ENCODE measurements at places on chromosomes 1 and 21.

DNA sequence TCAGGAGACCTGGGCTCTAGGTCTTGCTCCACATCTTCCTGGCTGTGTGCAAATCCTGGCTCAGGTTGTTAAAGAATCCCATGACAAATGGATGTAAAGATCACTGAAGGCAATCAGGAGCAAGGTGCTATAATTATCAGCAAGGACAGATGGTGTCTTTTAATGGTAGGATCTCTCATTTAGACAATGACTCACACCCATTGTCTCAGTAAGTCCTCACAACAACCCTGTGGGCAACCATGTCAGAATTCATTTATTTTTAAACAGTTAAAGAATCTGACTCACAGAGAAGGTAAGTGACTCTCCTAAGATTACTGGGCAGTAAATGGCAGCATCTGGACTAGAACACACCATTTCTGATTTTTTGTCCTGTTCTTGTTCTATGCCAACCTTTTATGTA is 32.8 kb downstream of the RNASEL start:
- DNase-seq = no peak

DNA sequence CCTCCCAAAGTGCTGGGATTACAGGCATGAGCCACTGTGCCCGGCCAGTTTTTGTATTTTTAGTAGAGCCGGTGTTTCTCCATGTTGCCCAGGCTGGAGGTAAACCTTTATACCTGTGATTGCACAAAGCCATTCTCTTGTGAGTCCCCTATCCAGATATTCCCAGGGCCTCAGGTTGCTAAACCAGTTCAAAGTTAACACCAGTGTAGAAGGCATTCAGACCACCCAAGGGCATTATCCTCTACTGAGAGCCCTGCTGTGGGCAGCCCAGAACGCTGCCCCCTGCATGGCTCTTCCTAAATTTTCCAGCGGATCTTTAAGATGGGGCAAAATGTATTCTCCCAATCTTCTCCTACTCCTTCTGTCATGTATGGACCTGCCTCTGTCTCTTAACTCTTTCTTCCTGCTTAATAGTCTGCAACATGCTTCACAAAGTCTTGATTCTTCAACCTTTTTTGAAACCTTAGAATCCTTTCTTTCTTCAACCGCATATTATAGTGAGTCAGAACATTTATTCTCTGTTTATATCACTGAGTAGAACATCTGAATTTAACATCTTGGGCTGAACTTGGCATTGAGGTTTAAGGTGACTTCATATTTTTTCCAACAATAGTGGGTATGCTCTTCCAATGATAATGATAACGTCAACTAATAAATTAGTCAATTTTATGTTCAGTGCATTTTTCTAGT is 36.0 kb downstream of the UBE4B start:
- no peak for DNase-seq

DNA sequence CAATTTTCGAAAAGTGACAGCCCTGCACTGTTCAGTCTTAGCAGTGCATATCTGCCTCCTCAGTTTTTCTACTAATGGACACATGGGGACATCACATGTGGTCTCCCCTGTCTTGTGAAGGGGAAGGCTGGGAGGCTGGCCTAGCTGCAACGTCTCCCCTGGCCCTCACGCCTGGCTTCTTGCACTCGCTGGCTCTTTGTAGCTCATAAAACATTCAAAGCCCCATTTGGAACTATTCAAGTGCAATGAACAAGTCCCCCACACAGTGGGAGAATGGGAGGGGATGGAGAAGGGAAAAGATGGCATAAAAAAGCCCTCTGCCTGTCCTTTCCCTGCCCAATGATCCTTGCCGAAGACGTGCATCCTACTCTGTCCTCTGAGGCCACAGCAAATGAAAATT is 73.6 kb downstream of the PGBD5 start:
- DNase-seq = no peak

- no peak for DNase-seq
These were observed 154.9 kb downstream of the RERE start for GRCh38 chr1:8662380-8663072.

DNA sequence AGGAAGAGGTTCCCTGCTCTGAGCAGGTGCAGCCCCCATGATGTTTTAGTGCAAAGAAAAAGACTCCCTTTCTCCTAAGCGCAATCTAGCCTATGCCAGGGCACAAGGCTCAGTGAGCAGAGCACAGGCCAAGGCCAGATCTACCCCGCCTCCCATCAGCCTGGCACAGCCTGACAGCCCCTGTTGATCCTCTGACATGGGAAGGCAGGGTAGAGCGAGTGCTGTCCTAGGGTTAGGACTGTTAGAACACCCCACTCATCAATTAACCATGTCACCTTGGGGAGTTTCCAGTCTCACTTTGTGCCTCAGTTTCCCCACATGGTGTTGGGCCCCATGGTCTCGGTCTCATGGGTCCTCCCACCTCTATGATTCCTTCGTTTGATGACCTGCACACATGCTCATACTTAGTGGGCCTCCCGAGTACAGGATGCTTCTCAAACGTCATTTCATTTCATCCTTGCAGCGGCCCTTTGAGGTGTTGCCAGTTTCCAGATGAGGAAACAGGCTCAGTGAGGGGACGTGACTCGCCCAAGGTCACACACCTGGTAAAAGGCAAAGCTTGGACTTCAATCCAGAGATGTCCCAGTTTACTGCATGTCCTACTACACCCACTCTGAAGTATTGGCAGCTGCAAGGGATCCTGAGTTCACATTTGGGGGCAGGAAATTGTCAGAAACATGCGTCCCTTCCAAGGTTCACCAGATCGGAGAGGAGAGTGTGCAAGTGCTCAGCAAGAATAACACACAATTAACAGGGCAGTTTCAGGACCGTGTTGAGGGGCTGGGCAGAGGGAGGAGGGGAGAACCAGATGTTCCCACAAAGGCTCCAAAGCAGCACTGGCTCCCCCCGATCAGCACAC is 213.3 kb downstream of the TRABD2B start:
- no peak for DNase-seq

DNA sequence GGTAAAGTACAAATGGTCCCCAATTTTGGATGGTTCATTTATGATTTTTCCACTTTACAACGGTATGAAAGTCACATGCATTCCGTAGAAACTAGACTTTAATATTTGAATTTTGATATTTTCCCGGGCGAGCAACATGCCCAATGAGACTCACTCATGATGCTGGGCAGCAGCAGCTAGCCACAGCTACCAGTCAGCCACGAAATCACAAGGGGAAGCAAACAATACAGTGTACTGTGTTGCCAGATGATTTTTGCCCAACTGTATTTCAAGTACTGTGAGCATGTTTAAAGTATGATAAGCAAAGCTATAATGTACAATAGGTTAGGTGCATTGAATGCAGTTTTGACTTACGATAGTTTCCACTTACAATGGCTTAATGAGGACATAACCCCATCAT is 266.8 kb downstream of the VAV3 start:
- no peak for DNase-seq

DNA sequence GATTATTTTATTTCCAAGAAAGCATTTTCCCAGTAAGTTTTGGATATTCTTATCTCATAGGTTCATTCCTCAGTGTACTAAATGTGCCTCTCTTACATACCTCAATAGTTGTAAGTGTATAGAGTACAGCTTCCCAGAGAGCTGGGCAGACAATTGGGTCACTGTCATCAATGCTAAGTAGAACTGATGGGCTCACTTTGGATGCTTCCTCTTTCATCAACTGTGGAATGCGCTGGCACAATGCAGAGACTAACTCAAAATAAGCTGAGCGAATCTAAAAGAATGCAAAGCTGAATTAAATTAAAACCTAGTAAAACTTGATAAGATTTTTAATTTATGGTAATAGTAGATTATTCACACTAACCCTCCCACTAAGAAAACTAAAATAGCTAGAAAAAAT is 21.5 kb downstream of the LTN1 start:
- no peak for DNase-seq

- DNase-seq = no peak
These were observed 6.8 kb upstream of the DCAF6 start for GRCh38 chr1:167929725-167930124.

GRCh38 chr1:107169615-107170014 is 28.8 kb downstream of the NTNG1 start:
- no peak for DNase-seq

DNA sequence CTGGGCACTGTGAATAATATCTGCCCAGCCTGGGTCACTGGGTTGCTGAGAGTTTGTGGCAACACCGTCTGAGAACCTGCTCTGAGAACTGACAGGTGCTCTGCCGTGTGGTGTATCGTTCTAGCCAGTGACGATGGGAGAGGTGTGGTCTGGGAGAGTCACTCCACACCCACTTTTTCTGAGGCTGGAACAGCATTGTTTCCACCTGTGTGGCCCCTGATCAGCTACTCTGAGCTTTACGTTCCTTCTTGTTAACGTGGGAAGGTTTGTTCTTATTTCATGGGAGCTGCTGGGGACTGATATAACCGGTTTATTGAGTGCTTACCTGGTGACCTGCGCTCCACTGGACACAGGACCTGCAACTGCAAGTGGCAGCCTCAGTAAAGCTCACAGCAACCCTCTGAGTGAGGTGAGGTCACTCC is 34.8 kb upstream of the TENT5C start:
- peak; percentile 15 for DNase-seq

- DNase-seq = no peak
These were observed 6.4 kb downstream of the DYRK1A start for GRCh38 chr21:37372951-37373350.

GRCh38 chr1:175193527-175193910 is 943 bp upstream of the KIAA0040 start:
- DNase-seq = no peak

DNA sequence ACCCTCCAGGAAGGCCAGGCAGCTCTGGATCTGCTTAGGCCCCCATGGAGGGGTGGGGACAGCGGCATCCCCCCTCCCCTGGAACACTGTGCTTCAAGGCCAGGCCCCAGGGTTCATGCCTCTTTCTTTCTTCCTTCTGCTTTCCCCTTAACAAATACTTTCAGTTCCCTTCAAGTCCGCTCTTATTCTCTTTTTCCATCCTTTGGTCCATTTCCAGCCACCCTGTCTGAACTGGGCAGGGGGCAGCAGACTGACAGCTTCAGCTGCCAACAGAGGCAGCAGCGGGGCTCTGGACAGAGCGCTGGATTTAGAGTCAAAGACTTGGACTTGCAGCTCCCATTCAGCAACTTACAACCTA is 1.1 kb upstream of the CD244 start:
- no peak for DNase-seq

- DNase-seq = no peak
These were observed 24.7 kb downstream of the ZYG11A start for GRCh38 chr1:52867087-52867863.

- peak; percentile 60 for DNase-seq
These were observed 7.5 kb downstream of the MX2 start for GRCh38 chr21:41369105-41369919.

GRCh38 chr21:25459365-25459764 is 147.9 kb downstream of the MRPL39 start:
- no peak for DNase-seq

- no peak for DNase-seq
These were observed 87.6 kb downstream of the PTPRC start for GRCh38 chr1:198726455-198726854.

- DNase-seq = no peak
These were observed 92.4 kb downstream of the KCNJ15 start for GRCh38 chr21:38349111-38349746.

- no peak for DNase-seq
These were observed 23.7 kb downstream of the EIF2B3 start for GRCh38 chr1:44962729-44963128.

- DNase-seq = peak; percentile 46
These were observed 593.4 kb downstream of the PTPRU start for GRCh38 chr1:29829448-29830344.

- no peak for DNase-seq
These were observed 62.7 kb downstream of the RUSC1 start for GRCh38 chr1:155383406-155383805.

- DNase-seq = peak; percentile 76
These were observed at the start of gene MPC2 for GRCh38 chr1:167936930-167937708. TSS of gene MPC2 (minus strand) at chr1:167937072. CDS start at chr1:167935841, 1,231 bp downstream.

DNA sequence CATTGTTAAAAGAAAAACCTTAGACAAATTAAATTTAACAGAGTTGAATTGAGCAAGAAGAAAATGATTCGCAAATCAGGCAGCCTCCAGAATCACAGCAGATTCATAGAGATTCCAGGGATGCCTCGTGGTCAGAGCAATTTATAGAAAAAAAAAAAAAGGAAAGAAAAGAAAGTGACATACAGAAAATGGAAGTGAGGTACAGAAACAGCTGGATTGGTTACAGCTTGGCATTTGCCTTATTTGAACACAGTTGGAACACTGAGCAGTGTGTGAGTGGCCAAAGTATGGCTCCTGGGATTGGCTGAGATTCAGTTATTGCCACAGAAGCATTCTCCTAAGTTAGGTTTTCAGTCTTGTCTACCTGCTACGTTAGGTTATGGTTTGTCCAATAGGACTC is 9.1 kb upstream of the C21orf91 start:
- DNase-seq = no peak

- DNase-seq = no peak
These were observed 436.8 kb downstream of the CAMTA1 start for GRCh38 chr1:7221826-7222694.

- DNase-seq = no peak
These were observed 393.7 kb downstream of the HLX start for GRCh38 chr1:221272940-221273339.

DNA sequence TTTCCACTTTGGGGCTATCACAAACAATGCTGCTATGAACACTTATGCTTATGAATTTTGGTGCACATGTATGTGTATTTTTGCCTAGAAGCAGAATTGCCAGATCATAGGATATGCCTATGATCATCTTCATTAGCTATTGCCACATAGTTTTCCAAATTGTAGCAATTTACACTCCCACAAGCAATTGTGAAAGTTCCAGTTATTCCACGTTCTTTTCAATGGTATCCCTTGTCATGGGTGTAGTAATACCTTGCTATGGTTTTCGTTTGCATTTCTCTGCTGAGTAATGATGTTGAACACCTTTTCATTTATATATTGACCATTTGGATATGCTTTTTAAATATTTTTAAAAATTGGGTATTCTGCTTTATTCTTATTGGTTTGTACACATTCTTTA is 82.6 kb downstream of the MTR start:
- no peak for DNase-seq

GRCh38 chr21:44486302-44486701 is 31.0 kb downstream of the LRRC3 start:
- no peak for DNase-seq

- DNase-seq = no peak
These were observed 405 bp upstream of the UHMK1 start for GRCh38 chr1:162497104-162497722.

- no peak for DNase-seq
These were observed 40.6 kb upstream of the CFHR3 start for GRCh38 chr1:196734006-196734405.

- no peak for DNase-seq
These were observed 1074.5 kb downstream of the PLA2G4A start for GRCh38 chr1:187903223-187903622.

- no peak for DNase-seq
These were observed 146.9 kb downstream of the RWDD3 start for GRCh38 chr1:95380909-95381308.

DNA sequence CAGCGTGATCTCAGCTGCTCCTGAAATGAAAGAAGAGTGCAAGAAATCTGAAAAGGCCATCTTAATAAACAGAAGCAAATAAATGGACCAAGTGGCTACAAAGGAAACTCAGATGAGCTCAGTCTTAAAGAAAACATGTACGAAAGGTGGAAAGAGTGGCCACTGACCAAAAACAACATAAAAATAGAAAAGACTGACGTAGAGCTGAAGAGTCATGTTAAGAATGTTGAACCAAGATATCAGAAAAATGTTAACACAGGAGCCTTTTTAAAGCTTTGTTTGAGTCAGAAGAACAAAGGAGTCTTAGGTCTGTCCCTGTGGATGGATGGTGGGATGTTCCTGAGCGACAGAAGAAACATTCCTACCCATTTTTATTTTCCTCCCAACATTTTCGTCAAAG is 30.8 kb upstream of the ZNF648 start:
- no peak for DNase-seq

GRCh38 chr1:3902111-3902511 is 2.0 kb upstream of the C1orf174 start:
- DNase-seq = no peak
